ENCODE measurements at places on chromosomes 2 and 18. TPM values are rescaled to one million over a fixed set of nuclear protein-coding genes. Genes with fewer than 3 reads are reported as not detected.

GRCh38 chr2:85266146-85267041 is 61.4 kb downstream of the TGOLN2 start:
- no peaks in the 10 kb centered on the region for H3K27me3 ChIP-seq
- H3K27ac ChIP-seq = no peak overlapping the region
- no peaks in the 10 kb centered on the region for H3K36me3 ChIP-seq
- DNase-seq = peak; percentile 74

GRCh38 chr2:205010196-205010595 is 464.9 kb downstream of the PARD3B start:
- no peaks in the 10 kb centered on the region for H3K4me1 ChIP-seq
- no peak for DNase-seq
- H3K36me3 ChIP-seq = no peaks in the 10 kb centered on the region
- no peak overlapping the region for H3K27ac ChIP-seq
- no peak overlapping the region for H3K4me3 ChIP-seq
- no peaks in the 10 kb centered on the region for H3K27me3 ChIP-seq

GRCh38 chr18:71036783-71037182 is 747.9 kb downstream of the SOCS6 start:
- H3K27ac ChIP-seq = no peak overlapping the region
- peaks cover 26% of the 10 kb centered on the region for H3K27me3 ChIP-seq
- H3K36me3 ChIP-seq = no peaks in the 10 kb centered on the region
- no peaks in the 10 kb centered on the region for H3K4me1 ChIP-seq
- no peak overlapping the region for H3K4me3 ChIP-seq

GRCh38 chr2:64402876-64403275 is 51.1 kb upstream of the LGALSL start:
- H3K27ac ChIP-seq = no peak overlapping the region
- peaks cover 50% of the 10 kb centered on the region for H3K4me1 ChIP-seq
- DNase-seq = peak; percentile 66

DNA sequence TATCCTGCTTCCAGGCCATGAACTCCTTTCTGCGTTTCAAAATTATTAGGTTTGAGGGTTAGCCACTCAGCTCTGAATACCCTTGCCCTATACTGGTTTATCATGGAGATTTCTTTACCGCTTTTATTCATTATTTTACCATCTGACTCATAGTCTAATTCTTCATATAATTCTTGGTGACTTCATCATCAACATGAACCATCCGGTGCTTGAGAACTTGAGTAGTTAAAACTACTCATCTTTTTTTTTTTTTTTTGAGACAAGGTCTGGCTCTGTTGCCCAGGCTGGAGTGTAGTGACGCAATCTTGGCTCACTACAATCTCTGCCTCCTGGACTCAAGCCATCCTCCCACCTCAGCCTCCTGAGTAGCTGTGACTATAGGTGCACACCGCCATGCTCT is 94.2 kb upstream of the LHCGR start:
- H3K27me3 ChIP-seq = no peaks in the 10 kb centered on the region
- peaks cover 47% of the 10 kb centered on the region for H3K4me1 ChIP-seq
- DNase-seq = peak; percentile 75
- H3K36me3 ChIP-seq = no peaks in the 10 kb centered on the region

DNA sequence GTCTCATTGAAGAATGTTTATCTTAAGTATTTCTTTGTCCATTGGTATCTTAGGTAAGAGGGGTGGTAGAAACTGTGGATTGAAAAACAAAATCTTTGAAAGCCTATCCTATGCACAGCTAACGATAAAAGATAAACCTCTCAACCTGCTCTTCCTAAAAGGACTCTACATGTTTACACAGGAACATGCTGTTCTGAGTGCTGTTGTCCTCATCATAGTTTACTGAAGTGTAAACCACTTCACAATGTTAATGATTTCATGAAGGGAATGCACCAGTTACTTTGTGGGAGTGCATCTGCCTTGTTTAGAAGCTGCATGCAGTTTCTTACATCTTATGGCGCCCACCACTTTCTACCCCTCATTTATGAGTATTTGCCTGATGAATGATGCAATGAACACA is 1.2 kb downstream of the ACMSD start:
- H3K4me1 ChIP-seq = peaks cover 10% of the 10 kb centered on the region
- H3K27ac ChIP-seq = no peak overlapping the region
- no peaks in the 10 kb centered on the region for H3K36me3 ChIP-seq
- H3K4me3 ChIP-seq = no peak overlapping the region
- DNase-seq = no peak

- no peak overlapping the region for H3K4me3 ChIP-seq
- no peak for DNase-seq
- H3K27ac ChIP-seq = no peak overlapping the region
- H3K36me3 ChIP-seq = no peaks in the 10 kb centered on the region
Observed at GRCh38 chr18:48053881-48054816, 123.7 kb upstream of the SMAD2 start.

The KIF1A gene
- total RNA-seq = not detected

DNA sequence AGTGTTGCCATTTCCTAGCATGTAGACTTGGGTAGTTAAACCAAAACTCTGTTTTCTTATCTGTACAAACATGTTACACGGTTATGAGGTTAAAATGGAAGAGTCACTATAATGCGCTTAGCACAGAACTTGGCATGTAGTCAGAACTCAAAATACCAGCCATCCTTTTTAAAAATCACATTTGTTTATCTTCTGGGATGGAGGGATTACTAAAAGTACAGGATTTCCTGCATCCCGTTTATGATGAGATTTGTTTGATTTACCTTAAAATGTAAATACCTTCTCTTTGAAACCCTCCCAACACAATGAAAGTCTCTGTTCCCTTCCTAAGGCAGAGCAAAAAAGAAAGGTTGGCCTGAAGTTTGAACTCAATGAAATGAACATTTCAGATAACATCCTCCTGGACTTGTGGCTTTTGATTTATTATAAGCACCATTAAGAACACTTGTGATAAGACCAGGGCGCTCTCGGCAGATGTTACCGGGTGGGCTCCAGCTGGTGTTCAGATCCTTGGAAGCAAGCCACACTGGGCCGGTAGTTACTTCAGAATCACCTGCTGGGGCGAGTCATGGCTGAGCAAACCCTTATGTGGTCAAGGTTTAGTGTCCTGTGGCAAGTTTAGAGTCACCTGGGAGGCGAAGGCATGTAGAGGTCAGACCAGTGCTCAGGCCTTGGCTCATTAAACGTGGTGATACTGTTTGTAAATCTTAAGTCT is 105.7 kb downstream of the MGAT5 start:
- H3K36me3 ChIP-seq = peaks cover 6% of the 10 kb centered on the region
- no peak overlapping the region for H3K4me3 ChIP-seq
- no peak for DNase-seq
- H3K27me3 ChIP-seq = no peaks in the 10 kb centered on the region
- no peak overlapping the region for H3K27ac ChIP-seq

The C18orf63 gene
- not detected for total RNA-seq

The SDC1 gene
- 214 TPM for total RNA-seq

The FAM168B gene
- total RNA-seq = 159 TPM

DNA sequence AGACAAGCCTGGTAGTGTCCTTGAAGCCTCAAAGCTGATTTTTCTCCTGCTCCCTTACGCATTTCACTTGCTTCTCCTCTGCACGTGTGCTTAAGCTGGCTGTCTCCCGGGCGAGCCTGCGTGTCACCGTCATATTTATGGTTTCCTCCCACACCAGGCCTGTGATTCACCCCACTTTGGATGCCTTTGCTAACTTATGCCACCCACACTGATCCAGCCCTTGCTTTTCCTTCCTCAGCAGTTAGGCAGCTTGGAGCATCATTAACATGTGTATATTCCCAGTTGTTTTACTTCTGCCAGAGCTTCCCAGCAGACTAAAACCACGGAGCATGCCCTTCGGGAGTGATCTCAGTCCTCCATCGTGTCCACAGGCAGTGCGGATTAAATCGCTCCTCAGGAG is 2.2 kb downstream of the ST3GAL5 start:
- DNase-seq = peak; percentile 76
- no peaks in the 10 kb centered on the region for H3K27me3 ChIP-seq
- H3K36me3 ChIP-seq = no peaks in the 10 kb centered on the region
- H3K27ac ChIP-seq = peak overlapping the region; percentile 25
- H3K4me1 ChIP-seq = peaks cover 28% of the 10 kb centered on the region
- peak overlapping the region; percentile 35 for H3K4me3 ChIP-seq

DNA sequence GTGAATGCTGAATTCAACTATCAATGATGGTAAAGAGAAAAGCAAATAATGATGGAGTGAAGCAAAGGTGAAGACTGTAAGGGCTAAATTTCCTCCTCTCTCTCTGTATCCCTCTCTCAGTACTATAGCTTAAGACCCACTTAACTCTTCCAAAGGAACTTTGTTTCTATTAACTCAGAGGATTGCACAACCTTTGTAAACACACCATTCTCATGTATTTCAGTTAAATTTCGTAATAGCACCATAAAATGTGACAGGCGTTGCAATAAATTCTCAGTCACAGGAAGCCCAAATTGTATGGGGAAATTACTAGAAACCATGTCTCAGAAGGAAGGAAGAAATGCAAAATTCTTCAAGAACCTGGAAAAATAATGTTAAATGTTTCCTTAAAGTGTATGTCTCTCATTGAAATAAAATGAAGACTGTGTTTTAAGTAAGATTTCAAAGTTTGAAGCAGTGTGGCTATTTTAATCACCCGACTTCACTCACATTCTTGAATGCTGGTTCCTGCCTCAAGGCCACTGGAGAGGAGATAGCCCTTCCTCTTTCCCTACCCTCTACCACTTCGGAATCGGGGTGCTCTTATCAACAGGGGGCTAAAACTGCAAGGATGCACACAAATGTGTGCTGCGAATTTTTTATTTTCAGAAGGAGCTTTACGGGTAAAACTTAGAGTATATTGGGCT is 112.1 kb downstream of the FTCDNL1 start:
- H3K4me3 ChIP-seq = no peak overlapping the region
- peaks cover 51% of the 10 kb centered on the region for H3K27me3 ChIP-seq
- H3K36me3 ChIP-seq = no peaks in the 10 kb centered on the region
- peak; percentile 79 for DNase-seq
- H3K27ac ChIP-seq = no peak overlapping the region

GRCh38 chr18:79242246-79242645 is 153.5 kb upstream of the NFATC1 start:
- no peak overlapping the region for H3K27ac ChIP-seq
- no peak overlapping the region for H3K4me3 ChIP-seq
- DNase-seq = no peak
- H3K36me3 ChIP-seq = no peaks in the 10 kb centered on the region
- H3K27me3 ChIP-seq = no peaks in the 10 kb centered on the region

The FAM161A gene
- total RNA-seq = 2.3 TPM
